ENCODE measurements at places on chromosomes 5 and 9.

DNA sequence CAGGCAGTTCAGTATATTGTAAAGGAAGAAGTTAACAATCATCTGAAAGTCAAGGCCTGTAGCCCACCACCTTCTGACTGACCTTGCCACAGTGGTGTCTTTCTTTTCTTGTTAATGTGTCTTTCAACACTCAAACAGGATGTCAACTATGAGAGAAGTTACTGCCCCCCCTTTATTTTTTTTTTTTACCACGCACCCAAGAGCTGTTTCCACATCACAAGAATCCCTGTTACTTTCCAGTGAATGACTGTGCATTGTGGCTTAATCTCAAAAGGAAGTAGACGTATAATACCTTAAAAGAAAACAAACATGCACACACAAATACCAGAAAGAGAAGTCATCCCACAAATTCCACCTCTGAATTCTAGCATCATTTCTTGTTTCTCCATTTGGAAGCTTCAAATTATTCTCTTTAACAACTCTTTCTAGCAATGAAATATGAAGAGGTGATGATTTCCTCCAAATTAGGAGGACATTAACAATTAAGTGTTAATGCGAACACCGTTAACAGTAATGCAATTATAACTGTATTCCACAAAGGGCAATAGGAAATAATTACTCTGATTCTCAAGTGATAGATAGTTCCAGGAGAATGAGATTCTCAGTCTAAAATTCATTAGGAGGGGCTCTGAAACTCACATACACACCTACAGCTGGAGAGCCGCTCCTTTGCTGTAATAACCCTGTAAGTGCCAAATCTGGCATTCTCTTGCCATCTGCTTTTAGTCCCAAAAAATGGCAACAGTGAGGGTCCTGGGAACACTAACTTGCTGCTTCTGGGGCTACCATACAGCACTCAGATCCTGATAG is 201.0 kb downstream of the EFNA5 start:
- DNase-seq, result no peak

GRCh38 chr9:32350682-32351081 is 33.8 kb upstream of the ACO1 start:
- DNase-seq, result no peak

GRCh38 chr5:96649681-96650540 is 12.3 kb upstream of the CAST start:
- no peak for DNase-seq

- DNase-seq, result no peak
Observed at GRCh38 chr5:136656811-136657210, 291.5 kb upstream of the TRPC7 start.

DNA sequence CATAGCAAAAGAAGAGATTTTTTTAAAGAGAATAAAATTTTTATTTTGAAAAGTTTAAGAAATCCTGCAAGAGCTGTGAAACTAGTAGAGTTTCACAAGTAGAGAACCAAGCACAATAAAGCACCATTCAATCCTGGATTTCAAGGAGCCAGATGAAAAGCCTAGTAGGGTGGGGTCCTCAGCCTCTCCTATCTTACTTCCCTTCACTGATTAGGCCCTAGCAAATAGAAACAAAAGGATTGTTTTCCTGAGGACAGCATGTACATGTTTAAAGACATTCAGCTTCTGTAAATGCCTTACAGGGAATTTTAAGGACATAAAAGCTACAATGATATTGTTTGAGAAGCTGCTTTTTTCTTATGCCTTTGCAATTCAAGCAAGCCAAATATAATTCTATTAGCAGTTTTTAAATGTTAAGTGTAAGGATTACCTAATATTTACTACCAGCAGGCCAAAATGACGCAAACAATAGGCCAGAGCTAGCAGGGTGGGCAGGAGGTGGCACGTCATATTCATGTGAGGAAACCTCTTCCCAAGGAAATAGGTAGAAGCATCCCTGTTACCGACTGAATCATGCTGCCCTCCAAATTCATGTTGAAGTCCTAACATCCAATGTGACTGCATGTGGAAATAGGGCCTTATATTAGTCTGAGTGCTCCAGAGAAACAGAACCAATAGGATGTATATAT is 337.6 kb downstream of the MLLT3 start:
- no peak for DNase-seq

- DNase-seq, result no peak
Observed at GRCh38 chr9:6123416-6123815, 92.2 kb upstream of the IL33 start.

- DNase-seq, result no peak
Observed at GRCh38 chr5:19605846-19606407, 382.1 kb downstream of the CDH18 start.

DNA sequence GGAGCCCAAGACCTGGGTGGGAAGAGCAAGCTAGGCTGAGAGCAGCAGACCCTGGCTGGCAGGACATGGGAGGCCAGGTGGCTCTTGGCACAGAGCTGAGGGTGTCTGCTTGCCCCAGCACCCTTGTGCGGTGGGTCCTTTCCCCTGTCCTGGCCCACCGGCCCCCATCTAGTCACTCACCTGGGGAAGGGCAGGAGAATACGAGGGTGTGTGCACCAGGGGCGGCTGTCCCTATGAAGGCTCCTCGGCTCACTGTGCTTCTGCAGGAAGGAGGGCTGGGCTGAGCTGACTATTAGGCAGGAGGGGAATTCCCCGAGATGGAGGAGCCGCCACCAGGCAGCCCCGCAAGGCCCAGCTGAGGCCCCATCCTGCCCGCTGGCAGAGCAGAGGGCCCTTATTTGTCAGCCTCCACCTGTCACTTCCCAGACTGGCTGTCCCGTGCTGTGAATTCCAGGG is 6.1 kb upstream of the TNIP1 start:
- no peak for DNase-seq

DNA sequence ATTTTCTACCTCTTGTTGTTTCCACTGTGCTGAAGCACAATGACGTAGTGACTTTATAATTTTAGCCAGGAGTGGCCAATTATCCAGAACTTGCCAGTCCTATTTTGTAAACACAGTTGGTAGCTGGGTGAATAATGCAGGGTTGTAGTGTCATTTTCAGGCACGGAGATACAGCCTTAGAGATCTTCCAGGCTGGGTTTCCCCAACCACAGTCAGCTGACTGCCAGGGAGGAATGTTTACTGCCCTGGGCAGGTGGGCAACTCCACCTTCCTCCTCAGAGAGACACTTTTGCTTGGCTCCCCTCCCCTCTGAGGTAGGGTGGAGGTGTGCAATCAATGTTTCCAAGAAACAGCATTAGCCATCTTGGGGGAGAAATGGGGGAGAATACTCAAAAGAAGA is 228.1 kb upstream of the NR4A3 start:
- DNase-seq, result no peak

GRCh38 chr9:85676790-85677189 is 65.0 kb downstream of the AGTPBP1 start:
- DNase-seq, result no peak

DNA sequence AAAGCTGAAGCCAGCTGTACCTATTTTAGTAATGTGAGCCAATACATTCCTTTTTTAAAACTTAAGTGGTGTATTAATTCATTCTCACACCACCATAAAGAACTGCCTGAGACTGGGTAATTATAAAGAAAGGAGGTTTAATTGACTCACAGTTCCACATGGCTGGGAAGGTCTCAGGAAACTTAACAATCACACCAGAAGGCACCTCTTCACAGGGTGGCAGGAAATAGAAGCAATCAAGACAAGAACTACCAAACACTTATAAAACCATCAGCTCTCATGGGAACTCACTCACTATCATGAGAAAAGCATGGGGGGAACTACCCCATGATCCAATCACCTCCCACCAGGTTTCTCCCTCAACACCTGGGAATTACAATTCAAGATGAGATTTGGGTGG is 21.0 kb downstream of the ESM1 start:
- DNase-seq, result no peak

- DNase-seq, result no peak
Observed at GRCh38 chr5:135890867-135891266, 4.8 kb downstream of the IL9 start.

DNA sequence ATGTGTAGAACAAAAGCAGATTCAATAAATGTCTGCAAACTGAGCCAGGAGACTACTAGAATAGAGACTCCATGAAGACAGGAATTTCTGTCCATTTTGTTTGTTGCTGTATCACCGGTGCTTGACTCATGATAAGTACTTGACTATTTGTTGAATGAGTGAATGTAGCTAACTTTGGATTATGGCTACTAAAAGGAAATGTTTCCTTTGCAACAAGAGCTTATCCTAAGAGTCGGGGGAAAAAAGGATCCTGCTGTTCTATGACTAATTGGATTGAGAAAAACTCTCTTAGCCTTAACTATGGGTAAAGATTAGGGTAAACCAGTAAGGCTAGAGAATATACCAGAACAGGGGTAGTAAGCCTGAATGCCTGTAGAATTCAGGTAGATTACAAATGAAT is 3.5 kb downstream of the PAIP1 start:
- no peak for DNase-seq

DNA sequence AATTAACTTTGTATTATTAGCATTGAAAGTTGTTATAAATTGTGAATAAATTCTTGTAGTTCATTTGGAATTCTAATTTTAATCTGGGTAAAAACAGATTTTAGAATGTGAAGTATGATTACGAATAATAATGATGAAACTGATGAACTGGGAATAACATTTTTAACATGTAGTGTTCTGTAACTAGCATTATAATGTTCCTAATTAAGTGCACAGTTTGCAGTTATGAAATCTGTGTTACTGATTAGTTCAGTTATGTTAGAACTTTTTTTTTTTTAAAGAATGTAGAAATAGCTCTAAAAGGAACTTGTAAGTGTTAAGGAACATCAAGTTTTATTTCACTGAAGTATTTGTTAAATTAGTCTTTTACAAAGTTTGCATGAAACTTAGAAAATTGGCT is 48.9 kb upstream of the EIF4EBP3 start:
- no peak for DNase-seq

DNA sequence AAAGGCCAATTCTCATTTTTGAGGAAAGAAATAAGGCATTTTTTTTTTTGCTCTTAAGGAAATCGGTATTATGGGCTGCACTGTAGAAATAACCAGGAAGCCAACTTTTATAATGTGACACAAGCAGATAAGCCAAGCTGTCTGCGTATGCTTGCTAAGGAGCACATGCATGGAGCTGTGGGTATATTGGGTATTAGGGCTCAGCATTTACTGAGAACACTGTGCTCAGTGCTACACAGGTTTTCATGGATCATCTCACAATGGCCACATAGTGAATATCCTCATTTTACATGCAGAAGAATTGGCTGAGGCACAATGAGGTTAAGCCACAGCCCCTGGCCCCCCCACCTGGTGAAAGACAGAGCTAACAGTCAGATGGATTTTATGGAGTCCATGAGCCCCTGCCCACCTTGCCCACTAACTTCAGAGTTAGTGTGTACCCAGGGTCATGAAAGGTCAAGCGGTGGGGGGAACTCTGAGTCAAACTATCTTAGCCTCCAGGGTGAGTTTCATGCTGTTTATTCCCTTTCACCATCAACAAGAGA is 204.8 kb downstream of the SPATA31A6 start:
- DNase-seq, result no peak

DNA sequence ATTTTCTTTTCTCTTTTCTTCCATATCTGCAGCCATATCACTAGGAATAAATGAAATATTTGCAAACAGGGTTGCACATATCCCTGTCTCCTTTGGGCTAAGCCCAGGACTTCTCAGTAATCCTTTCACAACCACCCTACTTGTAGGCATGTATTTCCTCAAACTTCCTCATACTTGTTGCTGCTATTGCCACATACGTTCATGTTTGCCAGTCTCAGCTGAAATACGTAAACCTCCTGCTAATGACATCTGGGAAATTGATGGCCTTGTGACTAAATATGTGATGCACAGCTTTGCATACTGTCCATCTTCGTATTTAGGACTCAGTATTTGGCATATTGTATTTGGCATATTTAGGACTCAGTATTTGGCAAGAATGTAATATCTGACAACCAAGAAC is 224.6 kb downstream of the PLK2 start:
- no peak for DNase-seq

All from D341Med (cell line).